Activated CD4-positive, CD25-positive, alpha-beta regulatory T cell (primary cell): ENCODE measurements at places on chromosomes 5 and 9.

- no peak for DNase-seq
Observed at GRCh38 chr5:42812620-42813019, 928 bp upstream of the SELENOP start.

DNA sequence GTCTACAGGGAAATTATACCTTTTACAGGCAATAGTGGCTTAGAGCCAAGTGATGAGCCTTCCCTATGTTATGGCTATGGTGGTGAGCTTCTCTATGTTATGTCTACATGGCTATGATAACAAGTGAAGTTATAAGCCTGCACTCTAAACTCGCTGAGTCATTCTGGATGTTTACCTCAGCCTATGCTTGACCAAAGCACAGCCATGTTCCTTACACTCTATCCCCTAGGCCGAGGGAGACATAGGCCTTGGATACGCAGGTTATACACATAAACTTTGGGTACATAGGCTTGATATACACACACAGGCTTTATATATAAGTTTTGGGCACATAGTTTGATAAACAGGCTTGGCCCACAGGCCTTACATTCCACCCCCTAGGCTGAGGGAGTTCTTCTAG is 13.8 kb downstream of the DMAC1 start:
- no peak for DNase-seq

DNA sequence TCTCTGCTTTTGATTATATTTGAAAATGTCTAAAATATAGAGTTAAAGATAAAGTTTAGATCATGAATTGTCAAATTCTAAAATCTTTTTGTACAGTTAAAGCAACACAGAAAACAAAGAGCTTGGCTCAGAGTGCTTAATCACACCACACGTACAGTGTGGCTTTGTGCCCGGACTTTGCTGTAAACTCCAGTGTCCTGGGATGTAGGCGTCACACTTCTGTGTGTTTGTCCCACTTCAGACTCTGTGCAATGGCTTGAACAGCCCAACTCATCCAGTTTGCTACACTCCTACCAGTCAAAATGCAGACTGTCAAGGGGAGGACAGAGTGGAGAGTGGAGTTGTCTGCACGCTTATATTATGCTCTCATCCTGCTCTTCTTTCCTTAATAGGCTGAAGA is 45.3 kb downstream of the SMARCA2 start:
- no peak for DNase-seq

GRCh38 chr5:66646570-66646969 is 50.4 kb downstream of the MAST4 start:
- no peak for DNase-seq

GRCh38 chr9:108956022-108956630 is 21.9 kb downstream of the ABITRAM start:
- DNase-seq, result no peak

- no peak for DNase-seq
Observed at GRCh38 chr5:120151825-120152224, 312.3 kb upstream of the PRR16 start.

- no peak for DNase-seq
Observed at GRCh38 chr9:133495327-133496293, 16.7 kb upstream of the SLC2A6 start.

GRCh38 chr5:59665086-59665831 is 228.3 kb downstream of the PDE4D start:
- no peak for DNase-seq

GRCh38 chr5:140408750-140409241 is 7.2 kb downstream of the ANKHD1 start:
- no peak for DNase-seq

- no peak for DNase-seq
Observed at GRCh38 chr9:88179062-88179521, 40.8 kb upstream of the SPATA31C2 start.

GRCh38 chr5:7395947-7396712 is at the start of gene ADCY2:
ADCY2 (plus strand) TSS chr5:7396138; CDS start chr5:7396297, 159 bp downstream.
- no peak for DNase-seq

DNA sequence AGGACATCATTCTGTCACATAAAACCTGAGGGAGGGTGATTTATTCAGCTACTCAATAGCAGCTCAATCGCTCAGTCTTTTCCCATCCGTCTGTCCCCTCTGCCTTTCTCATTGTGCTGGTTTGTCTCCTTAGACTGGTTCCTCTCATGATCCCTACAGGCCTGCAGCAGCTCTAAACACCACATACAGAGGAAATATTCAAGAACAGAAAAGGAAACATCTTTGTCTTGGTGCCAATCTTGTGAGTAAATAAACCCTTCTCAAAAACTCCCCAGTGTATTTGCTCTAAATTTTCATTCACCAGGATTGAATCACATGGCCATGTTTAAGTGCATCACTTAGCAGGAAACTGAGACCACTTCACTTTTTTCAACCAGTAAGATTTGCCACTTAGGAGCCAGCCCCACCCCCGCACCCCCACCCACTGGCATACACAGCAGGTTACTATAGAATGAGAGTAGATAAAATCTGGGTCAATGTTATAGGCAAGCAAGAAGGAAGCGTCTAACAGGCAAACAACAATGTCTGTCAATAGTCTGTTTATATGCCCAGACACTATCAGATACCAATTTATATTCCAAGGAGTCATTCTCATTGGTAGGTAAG is 895.5 kb upstream of the DMAC1 start:
- no peak for DNase-seq

DNA sequence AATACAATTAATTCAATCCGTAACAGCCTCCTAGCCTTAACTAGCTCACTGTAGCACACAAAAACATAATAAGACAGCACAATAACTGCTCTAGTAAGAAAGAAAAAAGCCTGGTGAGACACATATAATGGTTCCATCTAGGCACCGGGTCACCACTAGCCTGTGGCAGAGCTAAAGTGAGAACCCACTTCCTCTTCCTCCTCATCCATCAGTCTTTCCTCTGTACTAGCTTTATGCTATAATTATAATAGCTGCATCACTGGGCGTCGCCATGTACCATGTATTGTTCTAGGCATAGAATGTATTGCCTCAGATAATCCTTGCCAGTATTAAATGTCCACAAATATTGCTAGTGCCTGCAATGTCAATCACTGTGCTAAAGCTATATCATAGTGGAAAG is 23.1 kb downstream of the ADRB2 start:
- DNase-seq, result no peak

GRCh38 chr9:127446713-127447415 is 4.3 kb downstream of the RPL12 start:
- no peak for DNase-seq

DNA sequence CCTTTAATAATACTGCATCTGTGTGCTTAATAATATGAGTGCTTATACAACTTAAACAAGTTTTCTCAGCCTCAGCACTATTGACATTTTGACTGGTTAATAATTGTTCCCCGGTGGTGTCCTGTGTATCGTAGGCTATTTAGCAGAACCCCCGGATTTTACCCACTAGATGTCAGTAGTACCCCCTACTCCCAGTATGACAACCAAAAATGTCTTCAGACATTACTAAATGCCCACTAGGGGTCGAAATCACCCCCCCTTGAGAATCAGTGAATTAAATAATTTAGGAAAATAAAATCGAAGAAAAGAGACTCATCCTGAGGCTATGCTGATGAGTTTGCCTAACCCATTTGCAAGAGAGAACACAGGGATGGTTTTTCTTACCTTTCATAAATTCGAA is 166.3 kb downstream of the ATP10B start:
- no peak for DNase-seq

- DNase-seq, result no peak
Observed at GRCh38 chr5:67350618-67351201, 154.1 kb upstream of the CD180 start.

- DNase-seq, result no peak
Observed at GRCh38 chr5:6059137-6059800, 319.1 kb downstream of the MED10 start.

- DNase-seq, result no peak
Observed at GRCh38 chr9:118414676-118415075, 710.5 kb downstream of the TLR4 start.

- no peak for DNase-seq
Observed at GRCh38 chr5:133400831-133401351, 211.4 kb downstream of the FSTL4 start.

GRCh38 chr5:87151547-87151946 is 116.1 kb upstream of the RASA1 start:
- no peak for DNase-seq

- no peak for DNase-seq
Observed at GRCh38 chr9:19698960-19699359, 89.9 kb downstream of the SLC24A2 start.

GRCh38 chr9:133732639-133733408 is 5.3 kb downstream of the SARDH start:
- no peak for DNase-seq

GRCh38 chr9:131676431-131676972 is 63.4 kb downstream of the RAPGEF1 start:
- DNase-seq, result no peak

DNA sequence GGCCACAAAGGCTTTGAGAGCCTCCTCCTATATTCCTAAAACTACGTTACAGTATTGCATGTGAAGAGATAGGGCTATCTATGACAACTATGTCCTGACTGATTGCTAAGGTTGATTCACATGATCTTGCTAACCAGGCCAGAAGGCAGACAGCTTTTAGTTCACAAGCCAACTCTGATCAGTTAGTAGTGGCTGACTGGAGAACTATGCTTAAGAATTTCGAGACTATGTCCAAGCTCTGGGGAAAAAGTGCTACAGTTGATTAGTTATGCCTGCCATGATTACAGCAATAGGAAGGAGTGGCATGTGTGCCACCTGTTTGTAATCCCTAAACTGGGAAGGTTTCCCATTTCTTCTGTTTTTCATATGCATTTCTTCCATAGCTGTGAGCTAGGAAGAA is 223.4 kb downstream of the DOCK8 start:
- DNase-seq, result no peak

GRCh38 chr9:699396-699795 is 142.1 kb upstream of the DMRT1 start:
- no peak for DNase-seq

- no peak for DNase-seq
Observed at GRCh38 chr9:16138561-16139491, 586.0 kb downstream of the CCDC171 start.

DNA sequence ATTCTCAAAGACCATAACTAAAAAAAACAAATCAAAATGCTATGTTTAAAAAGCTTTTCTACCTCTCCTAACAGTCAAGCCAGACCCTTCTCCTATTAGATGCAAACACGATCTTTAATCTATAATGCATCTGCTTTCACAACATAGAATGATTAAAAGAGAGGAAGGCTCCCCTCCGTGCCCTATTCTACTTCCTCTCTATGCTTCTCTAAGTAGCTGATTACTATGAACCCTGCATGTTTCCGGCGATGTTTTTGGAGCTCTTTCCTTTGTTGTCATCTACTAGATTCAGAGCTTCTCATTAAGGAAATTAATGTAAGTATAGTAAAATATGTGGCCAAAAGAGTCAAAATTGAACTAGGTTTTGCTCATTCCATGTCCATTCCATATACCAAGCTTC is 29.2 kb upstream of the CEP120 start:
- no peak for DNase-seq

GRCh38 chr9:130541533-130541932 is 37.8 kb upstream of the FUBP3 start:
- DNase-seq, result no peak

DNA sequence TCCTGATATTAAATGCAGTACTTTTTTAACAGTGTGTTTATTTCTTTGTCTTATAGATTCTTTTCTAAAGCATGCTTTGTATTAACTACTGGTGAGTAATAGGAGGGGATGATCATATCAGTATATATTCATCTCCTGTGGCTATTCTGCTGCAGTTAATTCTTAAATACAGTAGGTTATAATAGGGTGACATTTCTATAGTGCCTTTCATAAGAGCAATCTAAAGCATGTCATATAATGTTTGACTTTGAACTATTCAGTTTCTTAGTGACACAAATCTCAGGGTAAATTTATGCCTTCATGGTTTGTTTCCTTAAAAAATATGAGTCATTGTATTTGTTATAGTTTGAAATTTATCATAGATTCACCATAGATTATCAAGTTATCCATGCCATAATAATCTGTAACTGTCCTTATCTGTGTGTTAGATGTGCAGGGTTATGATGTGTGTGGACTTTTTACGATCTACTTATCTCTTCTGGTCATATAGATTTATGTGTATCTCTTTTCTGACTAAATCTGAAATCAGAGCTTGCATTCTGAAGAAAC is 1019.5 kb downstream of the NR2F1-AS1 start:
- DNase-seq, result no peak

DNA sequence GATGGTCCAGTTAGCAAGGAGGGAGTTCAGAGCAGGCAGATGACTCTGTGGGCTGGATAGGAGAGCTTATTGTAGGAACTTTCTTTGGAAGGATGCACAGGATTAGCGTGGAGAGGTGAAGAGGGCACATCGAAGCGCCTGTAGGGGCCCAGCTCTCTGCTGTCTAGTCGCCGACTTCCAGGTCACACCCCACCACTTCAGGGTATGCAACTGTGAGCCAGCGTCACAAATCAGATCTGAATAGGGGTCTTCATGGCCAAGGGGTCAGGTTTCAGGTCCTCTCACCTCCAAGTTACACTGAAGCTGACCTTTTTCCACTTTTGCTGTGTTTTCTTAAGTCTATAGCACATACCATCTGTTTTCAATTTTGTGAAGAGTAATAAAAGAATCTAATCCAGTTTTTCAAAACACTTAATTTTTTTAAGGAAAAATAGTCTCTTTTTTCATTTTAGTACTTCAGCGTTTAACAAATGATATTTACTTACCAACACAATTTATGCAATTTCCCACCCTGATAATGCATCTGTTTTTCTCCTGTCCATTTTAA is 364.2 kb upstream of the CLINT1 start:
- DNase-seq, result no peak

GRCh38 chr5:96976-97660 is 5.2 kb downstream of the PLEKHG4B start:
- no peak for DNase-seq

DNA sequence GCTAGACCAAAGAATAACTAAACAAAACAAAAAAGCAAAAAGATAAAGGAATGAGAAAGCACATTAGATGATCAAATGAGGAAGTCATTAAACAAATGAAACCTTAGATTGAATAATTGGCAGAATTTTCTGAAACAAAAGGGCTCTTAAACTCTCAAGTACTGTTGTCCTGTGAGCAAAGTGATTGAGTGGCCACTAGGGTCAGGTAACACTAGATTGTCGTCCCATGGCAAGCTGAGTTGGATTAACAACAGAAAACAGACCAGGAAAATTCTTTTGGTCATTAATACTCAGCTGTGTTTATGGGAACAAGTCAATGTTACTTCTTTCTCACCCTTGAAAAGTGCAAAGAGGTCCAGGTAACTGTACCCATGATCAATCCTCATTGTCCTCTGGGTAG is 81.6 kb upstream of the MRPS30 start:
- DNase-seq, result no peak

GRCh38 chr5:127243011-127243410 is 47.6 kb upstream of the MEGF10 start:
- no peak for DNase-seq
